ENCODE measurements at places on chromosomes 7 and 10.
A peak's percentile ranks its signal among the peaks of the same experiment; 100 is the strongest.

GRCh38 chr10:82453678-82454293 lies 578.8 kb downstream of the NRG3 start:
- no peak for DNase-seq

- DNase-seq: no peak
These were observed 167.1 kb downstream of the C7orf25 start for GRCh38 chr7:42744746-42745145.

GRCh38 chr7:22318376-22318775 lies 38.6 kb downstream of the RAPGEF5 start:
- no peak for DNase-seq

DNA sequence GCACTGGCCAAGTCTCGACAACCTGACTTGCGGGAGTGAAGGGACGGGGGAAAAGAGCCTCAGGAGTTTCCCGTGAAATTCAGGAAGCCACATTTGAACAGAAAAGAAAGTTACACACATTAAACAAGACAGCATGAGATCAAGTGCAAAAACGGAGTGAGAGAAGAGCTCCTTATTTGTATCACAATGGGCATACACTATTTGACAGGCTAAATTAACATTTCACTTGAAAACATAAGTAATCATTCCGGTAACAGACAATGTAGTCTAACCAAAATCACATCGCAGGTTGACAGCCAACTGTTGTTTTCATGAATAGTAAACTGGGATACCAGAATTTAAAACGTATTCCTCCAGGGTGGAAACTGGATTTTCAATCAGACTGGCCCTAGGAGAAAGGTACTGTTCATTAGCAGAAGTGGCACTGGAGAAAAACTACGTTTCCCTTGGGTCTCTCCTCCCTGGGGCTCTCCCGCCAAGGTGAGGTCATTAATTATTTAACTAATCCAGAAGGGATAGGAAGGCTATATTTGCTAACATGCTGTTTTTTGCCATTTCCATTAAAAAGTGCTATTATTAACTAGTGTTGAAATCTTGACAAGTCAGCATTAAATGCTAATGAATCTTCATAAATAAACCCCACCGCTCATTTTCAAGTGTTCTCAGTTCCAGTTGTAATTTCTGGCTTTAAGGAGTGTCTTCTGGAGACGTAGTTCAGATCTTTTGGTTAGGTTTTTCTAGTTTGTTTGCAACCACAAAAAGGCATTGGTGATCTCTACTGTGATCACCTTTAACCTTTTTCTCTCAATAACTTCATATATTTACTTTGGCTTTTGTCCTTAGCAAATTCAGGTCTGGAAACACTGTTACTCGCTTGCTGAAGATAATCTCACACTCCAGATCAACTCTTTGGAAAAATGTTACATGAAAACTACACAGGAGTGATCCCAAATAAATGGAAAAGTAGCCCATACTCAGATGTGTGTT lies 25.1 kb downstream of the RHEB start:
- DNase-seq: no peak

DNA sequence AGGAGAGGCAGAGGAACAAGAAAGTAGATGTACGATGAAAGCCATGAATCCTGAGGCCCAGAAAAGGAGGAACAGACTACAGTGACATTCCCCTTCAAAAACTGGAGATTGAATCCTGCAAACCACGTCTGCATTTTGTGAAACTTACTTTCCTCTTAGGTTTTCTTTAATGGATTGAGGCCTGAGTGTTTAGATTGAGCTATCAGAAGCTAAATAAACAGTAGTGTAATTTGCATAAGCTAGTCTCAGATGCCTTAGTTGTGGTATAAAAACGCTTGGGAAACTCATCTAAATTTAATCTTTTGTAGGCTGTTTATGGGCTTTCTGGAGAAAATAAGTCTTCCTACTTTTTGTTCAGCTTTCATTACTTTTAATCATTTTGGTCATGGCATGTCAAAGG lies 94.8 kb upstream of the HDAC9 start:
- no peak for DNase-seq

- no peak for DNase-seq
These were observed 23.9 kb upstream of the SMARCD3 start for GRCh38 chr7:151272405-151272804.

GRCh38 chr10:3750006-3750816 lies 34.8 kb downstream of the KLF6 start:
- peak; percentile 40 for DNase-seq

DNA sequence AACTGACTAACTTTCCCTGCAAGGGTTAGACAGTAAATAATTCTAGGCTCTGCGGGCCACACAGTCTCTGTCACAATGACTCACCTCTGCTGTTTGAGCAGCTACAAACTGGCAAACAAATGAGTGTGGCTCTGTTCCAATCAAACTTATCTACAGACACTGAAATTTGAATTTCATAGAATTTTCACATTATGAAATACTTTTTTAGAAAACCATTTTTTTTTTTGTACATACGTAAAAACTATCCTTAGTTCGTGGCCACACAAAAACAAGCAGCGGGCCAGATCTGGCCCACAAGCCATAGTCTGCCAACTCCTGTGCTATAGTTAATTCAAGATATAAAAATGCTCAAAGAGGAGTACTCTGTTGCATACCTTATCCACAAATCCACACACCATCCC lies 32.6 kb downstream of the PIP4K2A start:
- peak; percentile 81 for DNase-seq

- DNase-seq: no peak
These were observed 51.7 kb downstream of the ADCY1 start for GRCh38 chr7:45625714-45626440.

DNA sequence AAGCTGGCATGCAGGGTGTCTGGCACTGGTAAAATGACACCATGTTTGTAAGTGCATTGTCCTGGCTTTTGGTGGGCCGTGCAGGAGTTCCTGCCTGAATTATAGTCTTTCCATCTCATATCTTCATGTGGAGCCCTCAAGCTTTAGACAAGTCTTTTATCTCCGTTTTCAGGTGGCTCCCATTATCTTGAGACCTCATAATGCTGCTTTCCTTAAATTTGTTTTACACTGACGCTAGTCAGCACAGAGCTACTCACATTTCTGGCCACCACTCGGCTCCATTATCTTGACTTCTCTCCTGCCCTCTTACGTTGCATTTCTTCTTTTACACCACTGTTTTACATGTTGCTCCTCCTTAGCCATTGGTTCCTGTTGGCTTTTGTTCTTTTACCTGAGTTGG lies 37.2 kb downstream of the LRRC4 start:
- DNase-seq: no peak

GRCh38 chr10:88082806-88083596 lies 219.6 kb downstream of the PTEN start:
- no peak for DNase-seq

DNA sequence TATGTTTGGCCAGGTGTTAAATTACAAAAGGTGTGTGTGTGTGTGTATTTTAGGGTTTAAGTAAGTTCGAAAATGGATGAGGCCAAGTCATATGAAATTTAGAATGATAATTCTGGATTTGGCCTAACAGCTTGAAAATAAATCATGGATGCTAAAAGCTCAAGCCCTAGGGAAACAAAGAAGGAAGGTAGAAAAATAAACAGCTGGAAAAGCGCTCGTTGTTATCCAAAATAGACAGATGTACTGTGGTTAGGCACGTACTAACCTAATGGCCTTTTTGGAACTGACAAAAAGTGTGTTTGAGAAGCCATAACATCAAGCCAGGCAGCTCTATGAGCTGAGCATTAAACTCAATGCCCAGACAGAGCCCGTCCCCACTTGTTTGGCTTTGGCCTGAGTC lies 17.5 kb upstream of the PALS2 start:
- DNase-seq: no peak

DNA sequence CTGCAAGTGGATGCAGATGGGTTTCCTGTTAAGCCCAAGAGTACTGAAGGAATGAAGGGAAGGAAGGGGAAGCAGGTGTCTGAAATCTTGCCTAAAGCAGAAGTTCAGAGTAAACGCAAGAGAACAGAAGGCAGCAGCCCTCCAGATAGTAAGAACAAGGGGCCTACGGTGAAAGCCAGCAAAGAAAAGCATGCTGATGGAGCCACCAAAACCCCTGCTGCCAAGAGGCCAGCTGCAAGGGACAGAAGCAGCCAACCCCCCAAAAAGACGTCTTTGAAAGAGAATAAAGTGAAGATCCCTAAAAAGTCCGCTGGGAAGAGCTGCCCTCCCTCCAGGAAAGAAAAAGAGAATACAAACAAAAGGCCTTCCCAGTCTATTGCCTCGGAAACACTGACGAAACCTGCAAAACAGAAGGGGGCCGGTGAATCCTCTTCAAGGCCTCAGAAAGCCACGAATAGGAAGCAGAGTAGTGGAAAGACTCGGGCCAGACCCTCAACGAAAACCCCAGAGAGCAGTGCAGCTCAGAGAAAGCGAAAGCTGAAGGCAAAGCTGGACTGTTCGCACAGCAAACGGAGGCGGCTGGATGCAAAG lies 152.5 kb downstream of the LCOR start:
- DNase-seq: no peak

- peak; percentile 42 for DNase-seq
These were observed 52.2 kb downstream of the IFIT5 start for GRCh38 chr10:89466599-89467035.

- no peak for DNase-seq
These were observed 168.3 kb upstream of the RNF32 start for GRCh38 chr7:156472267-156472666.

GRCh38 chr7:50431316-50431715 lies 18.8 kb downstream of the FIGNL1 start:
- no peak for DNase-seq

GRCh38 chr7:140383954-140384713 lies 14.2 kb downstream of the SLC37A3 start:
- DNase-seq: no peak

GRCh38 chr10:61942604-61943461 lies 41.3 kb downstream of the ARID5B start:
- peak; percentile 25 for DNase-seq

DNA sequence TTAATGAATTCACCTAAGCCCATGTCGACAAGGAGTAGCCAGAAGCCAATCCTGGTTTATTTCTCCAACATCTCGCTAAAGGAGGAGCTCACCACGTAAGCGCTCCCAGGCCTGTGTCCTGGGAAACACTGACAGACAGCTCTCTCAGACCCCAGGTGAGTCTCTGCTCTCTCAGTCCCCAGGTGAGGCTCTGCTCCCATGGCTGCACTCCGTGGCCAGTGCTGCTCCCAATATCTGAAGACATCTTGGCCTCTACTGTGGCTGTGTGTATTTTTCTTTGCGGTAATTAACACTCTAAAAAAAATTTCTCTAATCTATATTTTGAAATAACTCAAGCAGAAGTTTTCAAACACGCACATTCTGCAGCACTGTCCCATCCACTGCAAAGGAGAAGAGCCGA lies 564.5 kb downstream of the PTPRN2 start:
- no peak for DNase-seq

GRCh38 chr7:24848878-24849277 lies 91.6 kb upstream of the GSDME start:
- DNase-seq: no peak

DNA sequence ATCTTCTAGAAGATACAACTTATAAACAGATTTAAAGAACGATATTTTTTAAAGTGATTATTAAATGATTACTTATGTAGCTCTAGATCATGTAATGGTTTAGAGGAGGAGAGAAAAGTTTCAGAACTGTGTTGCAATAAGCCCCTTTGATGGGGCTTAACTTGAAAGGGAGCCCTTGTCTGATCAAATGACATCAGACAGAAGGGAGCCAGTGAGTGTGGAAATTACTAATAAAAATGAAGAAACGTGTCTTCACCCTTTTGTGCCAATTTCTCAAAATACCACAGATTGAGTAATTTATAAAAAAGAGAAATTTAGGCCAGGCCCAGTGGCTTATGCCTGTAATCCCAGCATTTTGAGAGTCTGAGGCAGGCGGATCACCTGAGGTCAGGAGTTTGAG lies 318.2 kb downstream of the EXOC4 start:
- no peak for DNase-seq

DNA sequence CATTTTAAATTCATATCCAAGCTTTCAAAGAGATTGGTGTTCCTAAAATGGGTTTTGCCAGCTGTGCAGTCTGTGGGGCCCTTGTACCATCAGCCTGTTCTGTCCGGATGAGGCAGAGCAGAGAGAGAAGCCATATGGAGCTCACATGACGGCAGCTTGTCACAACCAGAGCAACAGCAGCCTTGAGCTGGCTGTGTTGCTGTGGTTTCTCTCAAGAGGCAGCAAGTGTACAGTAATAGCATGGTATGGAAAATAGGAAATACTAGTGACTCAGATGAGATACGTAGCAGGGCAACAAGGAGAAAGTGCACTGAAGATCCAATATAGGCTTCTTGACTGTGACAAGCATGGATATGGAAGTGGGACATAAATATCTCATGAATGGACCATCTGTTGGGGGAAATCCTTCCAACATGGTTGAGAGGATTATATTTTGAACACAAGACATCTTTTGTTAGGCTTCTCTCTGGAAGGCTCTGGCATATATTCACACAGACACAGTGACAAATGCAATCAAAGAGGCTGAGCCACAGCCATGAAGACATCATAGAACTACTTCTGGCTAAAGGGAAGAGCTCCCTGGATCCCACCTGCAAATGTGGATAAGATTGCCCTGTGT lies 251.0 kb upstream of the TAC1 start:
- DNase-seq: no peak

- no peak for DNase-seq
These were observed 448.9 kb downstream of the PLXDC2 start for GRCh38 chr10:20265146-20265545.

- DNase-seq: no peak
These were observed 674 bp upstream of the FRA10AC1 start for GRCh38 chr10:93703066-93703465.

- DNase-seq: no peak
These were observed 89.8 kb downstream of the PRTFDC1 start for GRCh38 chr10:24862589-24862988.

DNA sequence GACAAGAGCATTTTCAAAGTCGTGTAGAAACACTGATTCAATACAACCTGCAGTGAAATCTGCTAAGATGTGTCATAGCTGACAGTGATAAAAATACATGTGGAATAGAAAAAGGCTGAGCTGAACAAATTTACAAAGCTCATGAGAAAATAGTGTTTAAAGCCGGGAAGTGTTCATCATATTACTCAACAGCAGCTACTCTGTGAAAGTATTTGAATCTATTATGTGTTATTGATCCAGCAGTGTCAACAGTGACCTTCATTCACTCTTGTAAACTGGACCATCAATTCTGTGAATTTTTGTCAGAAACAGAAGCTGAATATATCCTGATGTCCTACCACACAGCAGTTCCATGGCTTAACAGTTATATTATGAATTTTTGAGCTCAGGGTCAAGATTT lies 11.6 kb downstream of the DYDC1 start:
- DNase-seq: no peak

DNA sequence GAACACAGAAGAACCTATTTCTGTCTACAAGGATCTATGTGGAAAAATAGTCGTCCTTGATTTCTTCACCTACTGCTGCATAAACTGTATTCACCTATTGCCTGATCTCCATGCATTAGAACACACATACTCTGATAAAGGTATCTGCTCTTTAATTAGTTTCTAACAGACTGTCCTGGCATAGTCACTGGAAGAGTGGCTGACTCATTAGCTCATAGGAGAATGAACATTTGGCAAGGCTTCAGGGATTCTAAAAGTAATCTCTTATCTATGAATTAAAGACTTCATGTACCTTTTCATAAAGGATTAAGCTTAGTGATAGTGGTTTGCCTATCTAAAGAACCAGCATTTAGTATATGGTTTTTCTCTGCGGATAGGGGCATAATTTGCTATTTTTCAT lies 4.1 kb downstream of the NHLRC2 start:
- no peak for DNase-seq
